Stimulated activated CD4-positive, alpha-beta T cell treated with anti-CD3 and anti-CD28 coated beads, Interleukin-4, amount 100 ng/mL, for 48 hours (primary cell): ENCODE measurements at places on chromosomes 2 and 18.

DNA sequence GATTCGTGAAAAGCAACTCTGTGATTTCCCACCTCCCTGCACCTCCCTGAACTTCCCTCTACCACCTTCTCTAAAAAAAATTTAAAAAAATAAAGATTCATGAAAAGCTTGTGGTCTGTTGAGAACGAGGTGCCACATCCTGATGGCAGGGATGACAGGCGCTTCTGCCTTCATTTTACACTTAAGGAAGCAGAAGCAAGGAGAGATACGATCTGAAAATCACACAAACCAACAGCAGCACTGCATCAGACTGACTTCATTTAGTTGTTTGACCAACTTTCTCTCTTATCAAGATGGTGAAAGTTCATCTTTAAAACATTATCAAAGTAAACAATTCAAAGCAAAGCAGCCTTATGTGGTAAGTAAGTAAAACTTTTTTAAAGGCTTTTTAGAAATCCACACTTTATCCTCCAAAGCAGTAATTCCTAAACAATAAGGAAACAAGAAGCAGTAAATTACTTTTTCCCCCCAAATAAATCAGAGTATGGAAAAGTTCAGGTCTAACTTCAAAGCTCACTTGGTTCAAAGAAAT lies 15.5 kb downstream of the WDFY1 start:
- DNase-seq: no peak

DNA sequence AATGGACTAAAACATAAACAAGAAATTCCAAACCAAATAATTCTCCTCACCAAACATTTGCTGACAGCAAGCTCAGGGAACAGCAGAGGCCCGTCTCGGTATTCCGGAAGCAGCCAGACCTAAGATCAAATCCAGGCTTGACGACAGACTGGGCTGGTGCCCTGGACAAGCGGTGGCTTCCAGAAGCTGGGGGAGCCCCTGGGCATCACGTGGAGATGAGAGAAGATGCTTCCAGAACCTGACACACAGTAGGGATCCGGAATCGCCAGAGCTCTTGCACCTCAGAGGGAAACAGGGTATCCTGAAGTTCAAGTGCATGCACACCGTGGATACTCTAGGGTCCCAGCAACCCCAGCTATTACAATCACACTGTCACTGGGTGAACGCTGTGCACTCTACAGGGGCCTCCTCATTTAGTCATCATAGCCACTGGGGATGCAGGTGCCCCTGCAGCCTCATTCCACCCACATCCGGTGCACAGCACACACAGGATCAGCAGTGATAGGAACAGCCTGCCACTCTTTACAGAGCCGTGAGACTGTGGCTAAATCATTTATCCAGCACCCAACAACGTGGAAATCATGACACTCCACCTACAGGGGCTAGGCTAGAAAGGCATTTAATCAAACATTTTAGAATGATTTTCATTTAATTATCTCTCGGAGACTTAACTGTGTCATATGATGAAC lies 102.6 kb downstream of the HDAC4 start:
- DNase-seq: peak; percentile 50

GRCh38 chr2:26363323-26363722 lies 16.7 kb upstream of the ADGRF3 start:
- no peak for DNase-seq

GRCh38 chr18:3256693-3257626 lies 5.0 kb upstream of the MYL12B start:
- no peak for DNase-seq

- DNase-seq: no peak
These were observed 477 bp upstream of the WDCP start for GRCh38 chr2:24047703-24048033.

DNA sequence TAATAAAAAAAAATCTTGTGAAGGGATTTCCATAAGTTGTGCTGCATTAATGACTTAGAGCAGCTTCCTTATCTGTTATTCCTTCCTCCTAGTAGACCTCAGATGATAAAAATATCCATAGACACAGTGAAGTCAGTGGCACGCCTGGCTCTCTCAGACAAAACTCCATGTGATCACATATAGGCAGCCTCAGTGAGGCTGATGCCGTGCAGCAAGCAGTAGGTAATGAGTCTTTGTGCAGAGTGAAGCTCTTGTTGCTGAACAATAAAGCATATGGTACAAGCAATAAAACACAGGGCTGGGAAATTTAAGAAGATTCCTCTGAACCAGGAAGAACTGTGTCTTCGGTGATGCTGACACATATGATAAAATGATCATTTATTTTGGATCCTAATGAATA lies 102.7 kb downstream of the CSRNP3 start:
- DNase-seq: no peak

DNA sequence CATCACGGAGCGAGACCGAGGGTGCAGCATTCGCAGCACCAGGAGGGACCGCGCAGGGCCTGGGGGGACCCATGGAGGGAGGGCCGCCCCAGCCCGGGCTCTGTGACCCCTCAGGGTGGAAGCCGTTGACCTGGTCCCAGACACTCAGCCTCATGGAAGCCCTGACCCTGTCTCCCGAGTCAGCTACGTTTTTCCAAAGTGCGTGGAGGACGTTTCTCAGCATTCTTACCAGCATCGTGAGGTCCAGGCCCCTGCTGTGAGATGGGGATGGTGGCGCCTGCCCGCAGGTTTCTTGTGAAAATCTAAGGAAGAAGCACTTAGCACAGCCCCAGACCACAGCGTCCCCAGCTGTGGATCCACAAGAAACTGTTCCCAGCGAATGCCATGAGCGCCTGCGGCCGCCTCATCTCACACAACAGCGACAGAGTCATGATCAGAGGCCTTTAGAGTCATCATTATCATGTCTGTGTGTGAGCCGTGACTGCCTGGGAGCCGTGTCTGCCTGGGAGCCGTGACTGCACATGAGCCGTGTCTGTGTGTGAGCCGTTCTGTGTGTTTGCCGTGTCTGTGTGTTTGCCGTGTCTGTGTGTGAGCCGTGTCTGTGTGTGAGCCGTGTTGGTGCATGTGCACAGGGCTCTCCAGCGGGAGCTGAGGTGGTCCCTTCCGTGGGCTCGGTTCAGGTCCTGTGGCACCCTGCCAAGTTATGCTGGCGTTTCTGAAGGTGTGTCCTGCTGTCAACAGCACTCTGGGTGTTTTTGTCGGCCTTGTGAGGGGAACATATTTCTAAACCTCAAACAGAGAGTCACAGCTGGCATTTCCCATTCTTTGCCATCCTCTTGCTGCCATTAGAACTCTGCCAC lies 49.2 kb upstream of the KCNG2 start:
- DNase-seq: no peak

DNA sequence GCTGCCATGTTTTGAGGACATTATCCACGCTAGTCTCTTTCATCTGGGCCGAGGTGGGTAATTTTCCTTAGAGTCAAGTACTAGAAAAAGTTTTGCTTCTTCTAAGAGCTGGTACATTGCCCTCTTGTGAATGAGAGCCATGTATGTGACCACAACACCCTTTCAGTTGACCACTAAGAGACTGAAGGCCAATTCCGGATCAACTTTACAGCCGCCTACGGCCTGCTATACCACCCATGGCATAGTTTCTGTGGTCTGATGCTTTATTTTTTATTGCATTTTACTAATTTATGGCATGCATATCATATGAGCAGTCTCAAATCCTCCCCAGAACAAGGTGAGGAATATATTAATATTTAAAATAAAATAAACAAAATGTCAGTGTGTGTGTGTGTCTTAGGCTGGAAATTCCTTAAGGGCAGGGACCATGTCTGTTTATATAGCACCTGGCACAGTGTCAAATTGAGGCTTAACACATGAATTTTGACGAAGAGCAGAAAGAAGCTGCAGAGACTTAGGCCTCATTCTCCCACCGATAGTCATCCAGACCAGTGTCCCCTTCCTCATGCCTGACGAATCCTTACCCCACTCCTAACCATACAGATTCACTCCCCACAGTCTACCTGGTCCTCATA lies 35.4 kb downstream of the PSD4 start:
- no peak for DNase-seq

DNA sequence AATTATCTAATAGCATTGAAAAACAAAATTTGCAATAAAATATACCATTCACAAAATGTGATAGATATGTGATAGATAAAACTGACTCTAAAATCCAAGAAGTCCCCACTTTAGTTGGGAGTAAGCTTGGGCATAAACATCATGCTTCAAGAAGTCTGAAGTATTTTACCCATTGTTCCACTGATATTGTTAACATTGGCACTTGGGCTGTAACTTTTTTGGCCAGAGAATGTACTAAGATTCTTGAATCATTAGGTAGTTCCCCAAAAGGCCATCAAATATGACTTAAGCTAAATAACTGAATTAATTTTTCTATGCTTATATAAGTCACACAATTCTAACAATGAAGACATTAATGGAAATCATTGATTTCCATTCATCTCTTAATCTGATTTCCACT lies 413.6 kb downstream of the CDH2 start:
- DNase-seq: no peak

GRCh38 chr18:22045221-22045918 lies 124.0 kb upstream of the GATA6 start:
- no peak for DNase-seq

DNA sequence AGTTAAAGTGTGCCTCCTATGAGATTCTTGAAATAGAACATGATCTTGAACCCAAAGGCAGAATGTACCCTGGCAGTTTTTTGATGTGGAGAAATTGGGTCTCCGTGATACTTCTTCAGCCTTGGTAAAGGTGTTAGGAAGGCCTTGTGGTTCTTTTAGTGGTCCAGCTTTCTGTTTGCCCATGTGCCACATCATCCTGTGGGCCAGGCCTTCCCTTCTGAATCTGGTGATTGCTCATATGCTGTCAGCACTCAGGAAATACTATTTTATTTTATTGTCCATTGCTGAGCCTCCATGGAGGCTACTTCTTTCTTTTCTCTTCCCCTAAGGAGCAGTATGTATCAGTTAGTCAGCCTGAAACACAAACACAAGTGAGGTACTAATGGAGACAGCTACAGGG lies 52.9 kb downstream of the CCDC141 start:
- no peak for DNase-seq
